Tongue (tissue), 3 donors: ENCODE measurements at places on chromosomes 1 and 21.

GRCh38 chr1:88224906-88225305, 459.2 kb upstream of the PKN2 start:
- peak; percentile 65 for DNase-seq

- DNase-seq: no peak
These were observed 45.8 kb downstream of the PTPRF start for GRCh38 chr1:43576521-43576920.

- no peak for DNase-seq
These were observed 28.5 kb upstream of the RNF2 start for GRCh38 chr1:185016880-185017279.

DNA sequence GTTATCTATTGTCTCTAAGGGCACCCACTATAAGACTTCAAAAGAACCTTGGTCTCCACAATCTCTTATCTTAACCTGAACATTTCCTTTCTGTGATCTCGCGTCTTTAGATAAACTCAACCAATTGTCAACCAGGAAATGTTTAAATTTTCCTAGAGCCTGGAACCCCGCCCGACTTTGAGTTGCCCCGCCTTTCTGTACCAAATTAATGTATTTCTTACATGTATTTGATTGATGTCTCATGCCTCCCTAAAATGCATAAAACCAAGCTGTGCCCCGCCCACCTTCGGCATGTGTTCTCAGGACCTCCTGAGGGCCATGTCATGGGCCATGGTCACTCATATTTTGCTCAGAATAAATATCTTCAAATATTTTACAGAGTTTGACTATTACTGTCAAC, 5.9 kb upstream of the CXADR start:
- DNase-seq: no peak

DNA sequence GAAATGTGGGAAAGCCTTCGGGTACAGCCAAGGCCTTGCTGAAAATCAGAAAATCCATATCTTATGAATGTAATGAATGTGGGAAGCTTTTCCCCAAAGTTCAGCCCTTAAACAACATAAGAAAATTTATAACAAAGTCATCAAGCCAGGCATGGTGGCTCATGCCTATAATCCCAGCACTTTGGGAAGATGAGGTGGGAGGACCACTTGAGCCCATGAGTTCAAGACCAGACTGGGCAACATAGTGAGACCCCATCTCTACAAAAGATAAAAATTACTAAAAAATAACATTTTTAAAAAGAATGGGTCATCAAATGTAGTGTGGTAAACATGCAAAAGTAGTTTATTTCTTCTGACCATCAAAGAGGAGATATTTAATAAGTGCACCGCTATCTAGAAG, 45.9 kb downstream of the KIAA0319L start:
- DNase-seq: no peak
